Transverse colon (tissue), 4 donors: ENCODE measurements at places on chromosomes 1 and 21. TPM values are rescaled to one million over a fixed set of nuclear protein-coding genes. Genes with fewer than 3 reads are reported as not detected.

- H3K27ac ChIP-seq, result no peak overlapping the region
- no peak overlapping the region for H3K4me3 ChIP-seq
- H3K27me3 ChIP-seq, result no peaks in the 10 kb centered on the region
- DNase-seq, result no peak
- no peaks in the 10 kb centered on the region for H3K4me1 ChIP-seq
These were observed 179.6 kb upstream of the CAMK1G start for GRCh38 chr1:209403921-209404320.

DNA sequence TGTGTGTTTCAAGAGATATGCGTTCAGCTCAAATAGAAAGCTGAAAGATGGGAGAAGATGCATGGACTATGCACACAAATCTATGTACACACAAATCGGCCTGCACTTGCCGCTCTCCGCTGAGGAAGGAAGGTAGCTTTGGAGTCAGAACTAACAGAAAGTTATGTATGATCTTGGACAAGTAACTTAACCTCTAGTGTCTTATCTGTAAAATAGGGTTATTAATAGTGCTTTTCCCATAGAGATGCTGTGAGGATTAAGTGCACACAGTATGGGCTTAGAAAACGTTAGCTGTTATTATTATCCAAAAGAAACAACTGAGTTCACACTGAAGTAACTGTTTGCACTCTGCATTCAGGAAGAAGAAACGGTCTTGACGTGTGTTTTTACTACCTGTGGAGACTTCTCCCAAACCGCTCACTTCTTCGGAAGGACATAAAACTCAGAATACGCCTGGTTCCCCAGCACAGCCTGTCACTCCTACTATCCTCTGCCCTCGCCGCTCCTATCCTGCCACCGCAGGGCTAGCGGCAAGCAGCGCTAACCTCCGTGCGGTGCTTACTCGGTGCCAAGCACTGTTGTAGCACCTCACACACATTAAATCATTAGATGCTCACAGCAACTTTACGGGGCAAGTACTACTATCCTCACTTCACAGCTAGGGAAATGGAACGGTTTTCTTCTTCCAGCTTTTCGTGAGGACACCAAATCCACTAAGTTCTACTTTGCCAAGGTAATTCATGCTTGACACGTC, 1.3 kb downstream of the TGFBR3 start:
- DNase-seq, result peak; percentile 35
- peak overlapping the region; percentile 83 for H3K4me3 ChIP-seq
- peak overlapping the region; percentile 97 for H3K27ac ChIP-seq
- no peaks in the 10 kb centered on the region for H3K36me3 ChIP-seq
- H3K27me3 ChIP-seq, result no peaks in the 10 kb centered on the region
- no peaks in the 10 kb centered on the region for H3K4me1 ChIP-seq

DNA sequence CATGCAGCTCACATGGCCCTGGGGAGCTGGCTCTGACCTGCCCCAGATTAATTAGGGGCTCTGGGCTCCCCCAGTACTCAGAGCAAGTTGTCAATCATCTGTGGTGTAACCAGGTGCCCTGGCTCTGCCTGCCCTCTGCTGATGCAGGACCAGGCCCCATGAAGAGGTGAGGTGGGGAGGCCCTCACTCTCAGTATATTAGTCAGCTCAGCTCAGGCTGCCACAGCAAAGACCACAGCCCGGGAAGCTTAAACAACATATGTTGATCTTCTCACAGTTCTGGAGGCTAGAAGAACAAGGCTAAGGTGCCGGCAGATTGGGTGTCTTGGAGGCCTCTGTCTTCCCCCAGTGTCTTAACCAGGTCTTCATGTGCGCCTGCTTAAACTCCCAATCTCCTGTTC, 66.5 kb downstream of the FCRL5 start:
- H3K27me3 ChIP-seq, result no peaks in the 10 kb centered on the region
- H3K4me3 ChIP-seq, result no peak overlapping the region
- H3K4me1 ChIP-seq, result no peaks in the 10 kb centered on the region
- no peak overlapping the region for H3K27ac ChIP-seq
- H3K36me3 ChIP-seq, result no peaks in the 10 kb centered on the region
- no peak for DNase-seq

- H3K36me3 ChIP-seq, result no peaks in the 10 kb centered on the region
- no peaks in the 10 kb centered on the region for H3K27me3 ChIP-seq
- no peak for DNase-seq
- H3K4me1 ChIP-seq, result peaks cover 8% of the 10 kb centered on the region
These were observed 35.1 kb downstream of the FRRS1 start for GRCh38 chr1:99731384-99731783.

GRCh38 chr1:26697431-26697977, 1.7 kb downstream of the ARID1A start:
- no peaks in the 10 kb centered on the region for H3K27me3 ChIP-seq
- peaks cover 65% of the 10 kb centered on the region for H3K4me1 ChIP-seq
- H3K4me3 ChIP-seq, result peak overlapping the region; percentile 92

DNA sequence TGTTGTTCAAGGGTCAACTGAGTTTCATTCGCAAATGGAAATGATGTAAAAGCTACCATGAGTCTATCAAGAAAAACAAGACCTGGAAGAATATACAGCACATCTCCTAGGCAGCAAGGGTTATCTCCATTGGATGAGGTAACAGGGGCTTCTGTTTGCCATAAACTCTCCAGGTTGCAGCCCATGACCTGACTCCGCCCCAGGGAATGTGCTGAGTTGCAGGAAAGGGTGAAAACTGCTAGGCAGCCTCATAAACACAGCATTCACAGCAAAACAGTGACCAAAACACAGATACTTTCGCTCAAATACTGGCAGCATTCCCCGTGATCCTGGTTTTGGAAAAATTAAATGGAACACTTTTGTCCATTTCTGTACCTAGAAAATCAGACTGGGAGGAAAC, 20.2 kb upstream of the ACTA1 start:
- no peak overlapping the region for H3K27ac ChIP-seq
- no peak for DNase-seq
- no peak overlapping the region for H3K4me3 ChIP-seq
- no peaks in the 10 kb centered on the region for H3K27me3 ChIP-seq
- H3K4me1 ChIP-seq, result no peaks in the 10 kb centered on the region

GRCh38 chr1:184972315-184973055, 1.8 kb downstream of the NIBAN1 start:
- H3K27ac ChIP-seq, result peak overlapping the region; percentile 72
- H3K4me1 ChIP-seq, result peaks cover 13% of the 10 kb centered on the region
- no peak for DNase-seq

DNA sequence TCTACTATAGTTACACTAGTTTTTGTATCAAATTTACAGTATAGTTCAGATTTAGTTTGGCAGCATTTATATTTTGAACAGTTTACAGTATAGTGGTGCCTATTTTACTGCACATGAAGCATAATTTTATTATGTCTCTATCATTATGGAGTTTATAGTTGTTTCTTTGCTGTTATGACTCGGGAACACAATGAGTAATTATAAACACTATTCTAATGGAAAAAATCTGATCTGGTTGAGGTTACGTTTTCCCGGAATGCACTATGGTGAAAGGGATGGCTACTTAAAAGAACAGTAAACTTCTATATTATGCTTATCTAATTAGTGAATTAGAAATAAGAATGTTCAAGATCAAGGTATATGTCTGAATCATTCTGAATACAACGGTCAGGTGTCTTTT, 10.6 kb downstream of the LCA5L start:
- DNase-seq, result no peak
- H3K4me3 ChIP-seq, result no peak overlapping the region
- no peak overlapping the region for H3K27ac ChIP-seq

DNA sequence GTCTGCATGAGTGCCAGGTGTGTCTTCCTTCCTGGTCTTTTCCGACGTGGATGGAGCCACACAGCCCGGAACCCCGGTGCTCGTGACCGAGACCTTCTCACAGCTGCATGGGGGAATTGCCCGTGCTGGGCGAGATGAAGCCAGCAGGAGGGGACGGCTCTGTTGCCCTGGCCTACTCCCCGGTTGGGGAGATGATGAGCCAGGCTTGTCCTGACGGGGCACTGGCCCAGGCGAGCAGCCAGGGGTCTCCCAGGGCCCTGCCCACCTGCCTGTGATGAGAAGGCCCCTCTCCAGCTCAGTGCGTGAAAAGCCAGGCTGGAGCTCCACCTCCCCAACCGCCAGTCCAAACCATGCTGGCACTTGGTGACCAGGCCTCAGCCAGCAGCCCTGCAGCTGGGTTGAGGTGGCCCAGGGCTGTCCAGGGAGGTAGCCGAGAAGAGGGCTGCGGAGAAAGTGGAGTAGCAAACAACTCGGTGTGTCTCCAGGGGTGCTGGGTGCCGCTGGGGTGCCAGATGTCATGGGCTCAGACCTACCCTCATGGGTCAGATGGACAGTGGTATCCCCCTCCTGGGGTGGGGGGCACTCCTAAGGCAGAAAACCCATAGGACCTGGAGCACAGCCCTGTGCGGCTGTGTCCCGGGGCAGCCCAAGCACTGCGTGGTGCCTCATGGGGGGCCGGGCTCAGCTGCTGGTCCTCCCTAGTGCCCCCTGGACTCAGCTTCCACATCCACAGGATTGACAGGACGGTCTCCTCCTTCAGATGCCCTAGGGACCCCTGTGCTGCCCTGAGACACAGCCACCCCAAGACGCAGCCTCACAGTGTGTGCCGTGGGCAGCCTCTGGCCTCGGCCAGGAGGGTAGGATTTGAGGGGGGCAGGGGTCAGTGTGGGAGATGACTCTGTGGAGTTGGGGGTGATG, 26.1 kb downstream of the PRDM16 start:
- no peaks in the 10 kb centered on the region for H3K36me3 ChIP-seq
- H3K4me3 ChIP-seq, result no peak overlapping the region
- H3K27me3 ChIP-seq, result no peaks in the 10 kb centered on the region
- no peak overlapping the region for H3K27ac ChIP-seq
- no peaks in the 10 kb centered on the region for H3K4me1 ChIP-seq

GRCh38 chr1:159778266-159778665, 2.5 kb upstream of the DUSP23 start:
- H3K36me3 ChIP-seq, result no peaks in the 10 kb centered on the region
- no peaks in the 10 kb centered on the region for H3K4me1 ChIP-seq
- DNase-seq, result no peak
- H3K27ac ChIP-seq, result no peak overlapping the region
- no peak overlapping the region for H3K4me3 ChIP-seq

GRCh38 chr1:209755926-209756614, at the start of gene TRAF3IP3:
Gene TRAF3IP3, plus strand, starts transcription at chr1:209756053. Its CDS starts 3,987 bp downstream, at chr1:209760040.
- H3K4me3 ChIP-seq, result peak within 1 kb of the TSS; percentile 10
- H3K36me3 ChIP-seq, result no peaks in the 10 kb centered on the region
- no peaks in the 10 kb centered on the region for H3K27me3 ChIP-seq

DNA sequence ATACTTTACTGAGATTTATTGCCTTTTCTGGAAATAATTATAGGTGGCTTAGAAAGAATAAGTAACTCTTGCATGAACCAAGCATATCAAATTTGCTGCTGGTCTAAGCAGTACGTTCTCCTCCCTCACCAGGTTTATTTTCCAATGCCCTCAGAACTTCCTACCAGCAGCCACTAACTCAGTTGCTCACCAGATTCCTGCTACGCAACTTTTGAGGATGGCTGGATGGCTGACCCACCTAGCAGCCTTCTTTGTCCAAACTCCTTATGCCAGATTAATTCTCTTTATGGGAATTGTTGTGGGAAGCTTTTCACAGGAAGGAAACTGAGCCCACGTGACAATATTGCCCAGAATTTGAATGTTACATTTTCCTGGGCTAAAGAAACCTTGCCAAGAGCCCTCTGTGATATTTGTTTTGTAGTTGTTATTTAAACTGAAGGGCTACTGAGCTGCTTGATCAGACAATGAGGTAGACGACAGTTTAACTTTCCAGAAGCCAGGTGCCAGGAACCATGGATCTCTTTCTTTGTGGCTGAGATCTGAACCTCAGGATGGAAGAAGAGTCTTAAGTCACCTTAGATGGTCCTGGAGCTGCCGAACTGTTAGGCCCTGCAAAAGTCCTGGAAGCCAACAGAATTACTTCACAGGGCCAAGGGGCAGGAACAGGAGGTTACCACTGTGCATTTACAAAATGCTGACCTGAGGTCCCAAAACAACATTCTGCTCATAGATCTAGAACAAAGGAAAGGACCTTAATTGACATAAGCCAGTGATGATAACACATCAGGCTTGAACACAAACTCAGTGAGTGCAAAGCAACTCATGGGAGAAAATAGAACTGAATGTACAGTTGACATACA, 85.5 kb upstream of the ATP1A1 start:
- DNase-seq, result no peak
- H3K27me3 ChIP-seq, result peaks cover 4% of the 10 kb centered on the region
- no peaks in the 10 kb centered on the region for H3K4me1 ChIP-seq
- H3K27ac ChIP-seq, result no peak overlapping the region
- no peaks in the 10 kb centered on the region for H3K36me3 ChIP-seq

- no peak overlapping the region for H3K4me3 ChIP-seq
- H3K27ac ChIP-seq, result no peak overlapping the region
- H3K36me3 ChIP-seq, result no peaks in the 10 kb centered on the region
- H3K27me3 ChIP-seq, result no peaks in the 10 kb centered on the region
- no peak for DNase-seq
- no peaks in the 10 kb centered on the region for H3K4me1 ChIP-seq
These were observed 73.8 kb upstream of the SSX2IP start for GRCh38 chr1:84763912-84764680.

The MAN1C1 gene
- total RNA-seq, result 2.4 TPM

The TNFSF4 gene
- 1.6 TPM for total RNA-seq

The VAMP3 gene
- total RNA-seq, result 91.8 TPM

The FBXO42 gene
- 21.6 TPM for total RNA-seq
